Left lung (tissue), 14 donors: ENCODE measurements at places on chromosomes 13 and 19. TPM values are rescaled to one million over a fixed set of nuclear protein-coding genes. Genes with fewer than 3 reads are reported as not detected.

DNA sequence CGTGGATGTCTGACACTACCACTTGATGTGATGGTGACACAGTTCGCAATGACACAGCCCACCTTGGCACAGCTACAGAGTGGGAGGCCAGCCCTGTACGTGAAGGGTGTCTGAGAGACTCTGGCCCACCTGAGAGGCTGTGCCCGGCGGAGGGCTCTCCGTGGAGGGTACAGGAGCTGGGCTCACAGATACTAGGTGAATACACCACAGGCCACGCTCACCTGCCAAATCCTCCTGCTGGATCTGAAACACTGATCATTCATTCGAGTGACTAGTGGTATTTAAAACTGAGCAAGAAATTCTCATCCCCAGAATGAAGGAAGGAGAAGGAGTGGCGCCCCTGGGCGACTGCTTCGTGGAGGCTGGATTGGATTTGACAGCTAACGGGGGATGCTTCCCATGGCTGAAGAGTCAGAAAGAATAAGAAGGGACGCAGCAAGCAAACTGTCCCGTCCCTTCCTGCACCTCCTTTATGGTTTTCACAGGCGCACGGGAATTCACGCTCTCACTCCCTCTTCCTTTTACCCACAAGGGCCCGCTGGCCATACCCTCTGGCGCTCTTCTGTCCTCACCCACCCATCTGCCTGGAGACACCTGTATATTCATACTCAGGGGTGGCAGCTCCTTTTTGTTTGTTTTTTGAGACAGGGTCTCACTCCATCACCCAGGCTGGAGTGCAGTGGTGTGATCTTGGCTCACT is 25.0 kb downstream of the CEBPG start:
- no peak overlapping the region for H3K27ac ChIP-seq
- no peaks in the 10 kb centered on the region for H3K36me3 ChIP-seq
- DNase-seq, result no peak
- H3K4me3 ChIP-seq, result no peak overlapping the region
- H3K4me1 ChIP-seq, result peaks cover 43% of the 10 kb centered on the region
- H3K27me3 ChIP-seq, result no peaks in the 10 kb centered on the region

GRCh38 chr19:17751103-17751911 is at the start of gene FCHO1:
Gene FCHO1 (plus strand): TSS chr19:17751477. CDS start chr19:17755165, 3,688 bp downstream.
- H3K27ac ChIP-seq, result peak within 1 kb of the TSS; percentile 80
- H3K27me3 ChIP-seq, result no peaks in the 10 kb centered on the region
- no peaks in the 10 kb centered on the region for H3K36me3 ChIP-seq
- H3K4me1 ChIP-seq, result peaks cover 83% of the 10 kb centered on the region
- no peak within 1 kb of the TSS for H3K4me3 ChIP-seq

GRCh38 chr13:25677956-25678355 is 306.2 kb downstream of the ATP8A2 start:
- no peak for DNase-seq
- no peak overlapping the region for H3K27ac ChIP-seq
- no peaks in the 10 kb centered on the region for H3K36me3 ChIP-seq

DNA sequence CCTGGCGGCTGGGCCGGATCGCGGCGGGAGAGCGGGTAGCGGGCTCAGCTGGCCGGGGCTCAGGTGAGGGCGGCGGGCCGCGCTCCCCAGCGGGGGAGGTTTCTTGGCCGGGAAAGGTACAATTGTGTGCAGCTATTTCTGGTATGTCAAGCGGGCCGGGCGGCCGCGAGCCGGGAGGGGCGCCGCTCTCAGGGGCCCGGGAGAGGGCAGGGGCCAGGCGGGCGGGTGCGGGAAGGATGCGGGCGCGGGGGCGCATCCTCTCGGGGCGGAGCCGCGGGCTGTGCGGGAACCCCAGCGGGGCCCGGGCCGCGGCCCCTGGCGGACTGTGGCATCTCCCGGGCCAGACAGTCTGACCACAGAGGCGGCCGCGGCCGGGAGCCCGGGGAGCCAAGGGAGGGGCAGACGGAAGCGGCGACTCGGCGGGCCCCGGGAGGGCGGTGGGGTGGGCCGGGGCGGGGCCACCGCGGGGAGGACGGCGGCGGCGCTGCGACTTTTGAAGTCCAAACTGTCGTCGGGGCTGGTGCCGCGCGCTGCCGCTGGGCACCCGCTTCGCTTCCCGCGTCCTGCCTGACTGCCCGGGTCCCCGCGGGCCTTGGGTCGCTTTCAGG is at the start of gene LMO7:
LMO7 (plus strand) TSS at position 503 of the 608 bp plus-strand sequence. CDS start 328 bp downstream, outside the sequence.
- no peaks in the 10 kb centered on the region for H3K27me3 ChIP-seq
- peak; percentile 30 for DNase-seq
- H3K27ac ChIP-seq, result peak within 1 kb of the TSS; percentile 72
- no peaks in the 10 kb centered on the region for H3K36me3 ChIP-seq
- H3K4me3 ChIP-seq, result peak within 1 kb of the TSS; percentile 58

The DNMT1 gene
- 65.1 TPM for total RNA-seq

DNA sequence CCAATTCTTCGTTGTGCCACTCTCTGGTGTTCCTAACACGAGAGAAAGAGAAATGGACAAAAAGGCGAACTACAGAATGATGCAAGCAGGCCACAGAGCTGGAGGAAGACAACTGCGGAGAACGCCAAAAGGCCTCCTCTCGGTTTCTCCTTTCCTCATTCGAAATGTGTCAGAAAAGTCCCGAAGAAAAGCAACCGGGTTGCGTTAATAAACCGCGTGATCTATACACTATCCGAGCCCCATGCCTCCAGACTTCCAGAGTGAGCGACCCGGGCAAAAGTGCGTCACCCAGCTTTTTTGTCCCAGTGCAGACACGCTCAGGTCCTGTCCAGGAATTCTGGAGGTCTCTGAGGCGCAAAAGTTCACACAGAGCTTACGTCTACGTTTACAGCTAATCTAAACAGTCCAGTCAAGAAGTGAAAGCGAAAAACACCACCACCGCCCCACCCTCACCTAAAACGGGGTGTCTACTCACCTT is 413 bp downstream of the N4BP2L2 start:
- peak overlapping the region; percentile 96 for H3K27ac ChIP-seq
- H3K4me3 ChIP-seq, result peak overlapping the region; percentile 66
- no peaks in the 10 kb centered on the region for H3K36me3 ChIP-seq

GRCh38 chr13:40319699-40320579 is 346.5 kb downstream of the FOXO1 start:
- no peak overlapping the region for H3K27ac ChIP-seq
- DNase-seq, result no peak
- H3K36me3 ChIP-seq, result no peaks in the 10 kb centered on the region
- no peak overlapping the region for H3K4me3 ChIP-seq

DNA sequence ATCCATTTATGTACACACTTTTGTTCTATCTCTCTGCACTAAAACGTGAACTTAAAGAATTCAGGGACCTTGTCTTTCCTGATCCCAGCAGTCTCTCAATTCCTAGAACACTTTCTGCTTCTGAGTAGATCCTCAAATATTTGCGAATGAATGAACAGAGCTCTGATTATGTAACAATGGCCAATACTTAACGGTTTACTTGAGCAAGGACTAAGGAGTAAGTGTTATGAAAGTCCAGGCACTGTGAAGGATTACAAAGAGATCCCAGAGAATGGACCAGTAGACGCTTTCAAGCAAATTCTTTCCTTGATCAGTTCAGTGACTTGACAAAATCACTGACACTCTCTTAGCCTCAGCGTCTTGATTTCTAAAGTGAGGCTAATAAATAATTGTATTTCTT is 514.5 kb upstream of the KLHL1 start:
- H3K27ac ChIP-seq, result no peak overlapping the region
- H3K27me3 ChIP-seq, result no peaks in the 10 kb centered on the region
- no peak overlapping the region for H3K4me3 ChIP-seq
- H3K4me1 ChIP-seq, result no peaks in the 10 kb centered on the region
- no peaks in the 10 kb centered on the region for H3K36me3 ChIP-seq

DNA sequence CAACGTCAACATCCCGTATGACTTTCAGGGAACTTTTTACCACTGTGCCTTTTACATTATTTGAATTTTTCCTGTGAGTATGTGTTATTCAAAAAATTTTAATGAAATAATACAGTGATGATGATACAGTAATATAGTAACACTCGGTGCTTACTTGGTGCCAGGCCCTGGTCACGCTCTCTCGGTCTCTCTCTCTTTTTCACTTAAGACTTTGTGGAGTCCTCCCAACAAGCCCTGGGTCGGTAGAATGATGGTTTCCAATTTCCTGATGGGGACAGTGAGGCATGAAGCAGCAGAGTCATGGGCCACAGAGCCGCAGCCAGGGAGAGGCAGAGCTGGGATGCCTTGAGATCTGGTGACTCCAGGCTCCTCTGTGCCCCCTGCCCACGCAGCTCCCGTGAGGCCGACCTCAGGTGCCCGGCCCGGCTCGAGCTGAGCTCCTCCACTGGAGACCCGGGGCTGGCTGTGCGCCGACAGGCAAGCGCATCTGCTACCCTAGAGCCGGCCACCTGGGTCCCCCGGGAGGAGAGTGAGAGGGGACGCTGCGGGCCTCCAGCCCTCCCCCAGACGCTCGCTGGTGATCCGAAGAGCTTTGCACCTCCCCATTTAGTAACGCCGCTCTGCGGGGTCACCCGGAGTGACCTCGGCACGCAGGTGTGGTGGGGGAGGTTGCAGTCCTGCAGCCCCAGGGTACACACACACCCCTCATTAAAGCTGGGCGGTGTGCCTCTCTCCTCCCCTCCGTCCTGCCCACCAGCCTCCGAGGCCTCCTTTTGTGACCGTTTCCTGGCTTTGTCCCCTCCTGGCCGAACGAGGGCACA is 4.4 kb upstream of the SBK3 start:
- peaks cover 43% of the 10 kb centered on the region for H3K27me3 ChIP-seq
- H3K27ac ChIP-seq, result no peak overlapping the region
- no peak overlapping the region for H3K4me3 ChIP-seq
- peaks cover 24% of the 10 kb centered on the region for H3K4me1 ChIP-seq
- H3K36me3 ChIP-seq, result no peaks in the 10 kb centered on the region
- no peak for DNase-seq

- no peaks in the 10 kb centered on the region for H3K27me3 ChIP-seq
- H3K4me1 ChIP-seq, result no peaks in the 10 kb centered on the region
- H3K36me3 ChIP-seq, result no peaks in the 10 kb centered on the region
- H3K4me3 ChIP-seq, result no peak overlapping the region
- H3K27ac ChIP-seq, result no peak overlapping the region
- DNase-seq, result no peak
Observed at GRCh38 chr19:20278342-20278741, 111.3 kb downstream of the ZNF486 start.

DNA sequence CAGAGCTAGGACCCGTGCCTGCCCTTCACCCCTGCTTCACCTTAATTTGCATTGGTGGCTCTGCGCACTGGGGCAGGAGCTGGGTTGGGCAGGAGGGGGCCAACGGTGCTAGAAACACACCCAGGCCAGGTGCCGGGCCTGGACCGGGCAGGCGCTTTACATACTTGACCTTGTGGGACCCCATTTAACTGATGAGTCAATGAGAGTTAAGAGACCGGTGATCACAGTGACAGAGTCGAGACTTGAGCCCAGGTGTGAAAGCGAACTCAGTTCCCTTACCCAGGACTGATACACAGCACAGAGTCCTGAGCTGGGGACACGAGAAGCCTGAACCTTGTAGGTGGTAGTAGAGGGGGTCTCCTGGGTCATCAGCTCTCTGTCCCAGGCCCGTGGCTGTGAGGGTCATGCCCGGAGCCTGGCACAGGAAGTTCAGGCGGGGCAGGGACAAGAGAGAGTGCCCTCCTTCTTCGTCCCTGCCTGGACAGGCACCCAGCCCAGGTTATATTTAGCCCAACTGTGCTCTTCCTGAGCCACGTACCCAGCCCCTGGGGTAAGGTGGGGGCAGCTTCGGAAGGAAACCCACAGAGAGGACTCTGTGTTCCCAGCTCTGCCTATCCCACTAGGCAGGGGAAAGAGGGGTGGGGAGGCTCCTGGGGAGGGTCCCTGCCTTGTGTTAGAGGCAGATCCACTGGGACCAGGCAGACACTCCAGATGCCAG is 1.9 kb downstream of the PRX start:
- no peak for DNase-seq
- peak overlapping the region; percentile 55 for H3K27ac ChIP-seq
- H3K4me1 ChIP-seq, result no peaks in the 10 kb centered on the region
- H3K4me3 ChIP-seq, result peak overlapping the region; percentile 35

The NDUFA3 gene
- 81.9 TPM for total RNA-seq

- H3K4me1 ChIP-seq, result peaks cover 36% of the 10 kb centered on the region
- peak overlapping the region; percentile 2 for H3K27ac ChIP-seq
- no peaks in the 10 kb centered on the region for H3K27me3 ChIP-seq
- no peak overlapping the region for H3K4me3 ChIP-seq
- no peaks in the 10 kb centered on the region for H3K36me3 ChIP-seq
Observed at GRCh38 chr19:39156326-39157230, 31.0 kb downstream of the PAK4 start.

DNA sequence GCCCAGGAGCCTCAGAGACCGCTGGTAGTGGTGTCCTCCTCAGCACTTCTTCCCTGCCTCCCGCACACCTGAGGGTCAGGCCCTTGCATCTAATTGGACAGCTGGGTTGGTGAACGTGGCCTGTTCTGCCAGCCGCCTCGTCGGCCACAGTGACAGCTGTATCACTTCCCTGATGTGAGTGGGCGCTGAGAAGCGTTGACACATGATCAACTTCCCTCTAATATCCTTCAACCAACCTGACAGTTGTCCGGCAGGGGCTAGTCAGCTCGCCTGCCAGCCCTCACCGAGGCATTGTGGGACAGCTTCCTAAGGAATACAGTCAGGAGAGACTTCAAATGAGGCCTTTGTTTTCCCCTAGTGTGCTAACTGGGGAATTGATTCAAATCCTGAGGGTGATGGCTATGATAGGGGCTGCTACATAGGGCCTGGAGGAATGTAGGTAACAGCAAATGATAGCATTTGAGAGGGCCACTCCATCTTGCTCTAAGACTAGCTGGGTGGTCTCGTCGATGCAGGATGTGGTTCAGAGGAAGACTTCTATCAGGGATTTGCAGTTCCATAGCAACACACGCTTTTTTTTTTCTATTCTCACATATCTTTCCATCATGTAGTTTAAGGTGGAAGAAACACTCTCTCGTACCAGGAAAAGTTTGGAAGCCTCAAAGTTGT is 230.8 kb downstream of the TSHZ3 start:
- H3K4me1 ChIP-seq, result no peaks in the 10 kb centered on the region
- no peaks in the 10 kb centered on the region for H3K27me3 ChIP-seq
- H3K4me3 ChIP-seq, result no peak overlapping the region
- no peak for DNase-seq

The ZNF665 gene
- 3.7 TPM for total RNA-seq

DNA sequence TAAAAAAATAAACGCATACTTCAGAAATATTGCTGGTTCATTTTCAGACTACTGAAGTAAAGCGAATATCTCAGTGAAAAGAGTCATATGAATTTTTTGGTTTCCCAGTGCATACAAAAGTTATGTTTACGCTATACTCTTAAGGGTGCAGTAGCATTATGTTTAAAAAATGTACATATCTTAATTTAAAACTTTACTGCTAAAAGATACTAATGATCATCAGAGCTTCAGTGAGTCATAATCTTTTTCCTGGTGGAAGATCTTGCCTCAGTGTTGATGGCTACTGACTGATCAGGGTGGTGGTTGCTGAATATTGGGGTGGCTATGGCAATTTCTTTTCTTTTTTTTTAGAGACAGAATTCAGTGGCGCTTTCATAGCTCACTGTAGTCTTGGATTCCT is 48.9 kb downstream of the NDFIP2 start:
- H3K4me3 ChIP-seq, result no peak overlapping the region
- H3K36me3 ChIP-seq, result no peaks in the 10 kb centered on the region
- H3K27ac ChIP-seq, result no peak overlapping the region
- DNase-seq, result no peak
